ENCODE measurements at places on chromosomes 1 and 21.

- DNase-seq: peak; percentile 90
Observed at GRCh38 chr1:223233410-223234169, 90.5 kb upstream of the TLR5 start.

DNA sequence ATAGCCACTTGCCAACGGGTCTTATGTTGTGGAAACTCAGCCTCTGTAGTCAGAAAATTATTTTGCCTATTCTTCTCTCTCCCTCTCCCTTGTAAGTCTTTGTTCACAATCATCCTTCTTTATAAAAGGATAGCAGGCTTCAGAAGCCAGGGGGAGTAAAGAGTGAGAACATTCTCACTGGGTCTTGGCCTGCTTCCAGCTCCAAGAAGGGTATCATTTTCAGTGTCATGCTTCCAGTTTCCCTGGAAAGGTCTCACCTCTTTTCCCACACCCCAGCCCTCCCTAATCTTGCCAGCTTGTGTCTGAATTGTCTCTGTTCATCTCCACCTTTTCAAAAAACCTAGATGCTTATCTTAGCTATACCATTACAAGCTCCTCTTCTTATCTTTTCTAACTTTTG, 346.2 kb upstream of the LRRC7 start:
- DNase-seq: no peak

DNA sequence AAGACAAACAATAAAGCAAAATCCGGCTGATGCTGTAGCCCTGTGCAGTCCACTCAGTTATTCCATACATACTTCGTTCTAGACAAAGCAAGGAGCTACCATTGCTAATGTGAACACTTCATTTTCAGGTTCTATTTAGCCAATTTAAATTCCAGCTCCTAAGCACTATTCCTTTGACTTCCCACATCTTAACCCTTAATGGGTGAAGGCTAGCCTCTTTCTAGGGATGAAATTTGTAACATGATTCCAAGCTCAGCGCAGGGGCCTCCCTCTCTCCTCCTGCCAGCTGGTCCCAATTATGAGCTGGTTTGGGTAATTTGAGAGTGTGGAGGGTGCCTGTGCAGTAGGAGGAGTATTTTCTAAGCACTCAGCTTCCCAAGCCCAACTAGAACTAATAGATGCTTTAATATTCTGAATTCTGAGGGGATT, 53.9 kb upstream of the PTGFRN start:
- DNase-seq: peak; percentile 86

GRCh38 chr1:55225228-55225627, 10.1 kb upstream of the USP24 start:
- DNase-seq: no peak

DNA sequence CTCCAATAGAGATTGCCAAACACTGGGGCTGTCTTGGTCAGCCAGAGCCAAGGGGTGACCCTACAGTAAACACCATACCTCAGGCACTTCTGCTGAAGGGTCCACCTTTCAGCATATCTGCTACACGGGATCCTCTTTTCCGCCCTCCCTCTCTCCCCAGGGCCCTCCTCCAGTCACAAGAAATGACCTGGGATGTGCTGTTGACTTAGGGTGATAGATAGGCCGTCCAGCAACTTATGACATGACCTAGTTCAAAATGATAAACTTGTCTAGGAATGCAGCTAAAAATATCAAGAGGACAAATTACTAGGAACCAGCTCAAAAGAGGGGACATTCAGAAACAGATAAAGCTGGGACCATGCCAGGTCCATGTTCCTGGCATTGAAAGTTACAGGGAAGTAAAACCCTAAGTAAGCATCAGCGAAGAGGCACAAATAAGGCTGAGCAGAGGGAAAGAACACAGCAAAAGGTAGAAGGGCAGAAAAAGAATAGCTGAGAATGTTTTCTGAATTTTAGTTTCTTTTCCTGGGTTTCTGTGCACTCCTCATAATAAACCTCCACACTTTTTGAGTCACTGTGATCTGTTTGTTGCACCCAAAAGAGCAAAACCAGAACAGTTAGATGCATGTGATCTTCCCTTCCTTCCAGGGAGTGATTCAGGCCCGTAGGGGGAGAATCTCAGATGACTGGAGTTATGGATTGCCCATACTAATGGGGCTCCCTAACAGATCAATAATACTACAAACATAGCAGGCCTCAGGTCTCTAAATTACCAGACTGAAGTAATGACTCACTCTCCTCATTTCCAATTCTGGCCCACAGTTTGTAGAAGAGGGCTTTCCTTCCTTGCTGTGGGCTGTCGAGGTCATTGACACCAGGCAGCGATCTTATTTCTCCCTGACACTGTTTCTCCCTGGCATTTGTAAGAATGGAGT, 48.9 kb upstream of the F3 start:
- DNase-seq: no peak

- peak; percentile 44 for DNase-seq
Observed at GRCh38 chr1:85629532-85629920, 49.0 kb downstream of the CCN1 start.

GRCh38 chr1:17950728-17951127, 156.9 kb upstream of the IGSF21 start:
- DNase-seq: no peak

- DNase-seq: no peak
Observed at GRCh38 chr1:218847089-218847768, 326.4 kb upstream of the LYPLAL1 start.

DNA sequence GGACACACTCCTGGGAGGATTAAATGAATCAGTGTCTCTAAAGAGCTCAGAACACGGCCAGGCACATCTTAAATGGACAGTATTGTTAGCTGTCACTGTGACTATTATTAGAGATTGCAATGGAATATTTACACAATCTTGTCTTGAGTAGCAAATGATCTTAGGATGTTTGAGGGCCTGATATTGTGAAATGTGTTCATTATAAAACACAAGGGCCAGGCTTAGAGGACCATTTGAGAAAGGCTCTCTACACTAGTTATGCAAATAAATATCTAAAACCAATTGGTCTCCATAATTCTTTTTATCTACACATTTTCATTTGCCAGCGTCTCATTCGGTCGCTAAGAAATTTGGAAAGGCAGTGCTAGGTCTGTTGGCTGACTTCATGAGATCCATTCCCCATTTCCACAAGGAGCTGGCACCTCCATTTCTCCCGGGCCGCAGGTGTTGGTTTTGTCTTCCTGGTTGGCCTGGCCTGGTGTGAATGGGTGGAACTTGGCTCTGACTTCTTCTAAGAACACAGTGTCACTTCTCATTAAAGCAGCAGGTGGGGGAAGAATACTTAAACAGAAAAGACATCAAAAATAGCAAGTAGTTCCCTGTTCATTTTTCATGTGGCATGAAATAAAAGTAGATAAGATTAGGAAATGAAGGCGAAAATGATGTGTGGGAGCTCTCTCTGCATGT, 56.0 kb upstream of the PLXNA2 start:
- no peak for DNase-seq

GRCh38 chr1:89945852-89946476, 48.9 kb upstream of the ZNF326 start:
- peak; percentile 47 for DNase-seq

GRCh38 chr21:31446226-31446855, 102.3 kb upstream of the TIAM1 start:
- no peak for DNase-seq

DNA sequence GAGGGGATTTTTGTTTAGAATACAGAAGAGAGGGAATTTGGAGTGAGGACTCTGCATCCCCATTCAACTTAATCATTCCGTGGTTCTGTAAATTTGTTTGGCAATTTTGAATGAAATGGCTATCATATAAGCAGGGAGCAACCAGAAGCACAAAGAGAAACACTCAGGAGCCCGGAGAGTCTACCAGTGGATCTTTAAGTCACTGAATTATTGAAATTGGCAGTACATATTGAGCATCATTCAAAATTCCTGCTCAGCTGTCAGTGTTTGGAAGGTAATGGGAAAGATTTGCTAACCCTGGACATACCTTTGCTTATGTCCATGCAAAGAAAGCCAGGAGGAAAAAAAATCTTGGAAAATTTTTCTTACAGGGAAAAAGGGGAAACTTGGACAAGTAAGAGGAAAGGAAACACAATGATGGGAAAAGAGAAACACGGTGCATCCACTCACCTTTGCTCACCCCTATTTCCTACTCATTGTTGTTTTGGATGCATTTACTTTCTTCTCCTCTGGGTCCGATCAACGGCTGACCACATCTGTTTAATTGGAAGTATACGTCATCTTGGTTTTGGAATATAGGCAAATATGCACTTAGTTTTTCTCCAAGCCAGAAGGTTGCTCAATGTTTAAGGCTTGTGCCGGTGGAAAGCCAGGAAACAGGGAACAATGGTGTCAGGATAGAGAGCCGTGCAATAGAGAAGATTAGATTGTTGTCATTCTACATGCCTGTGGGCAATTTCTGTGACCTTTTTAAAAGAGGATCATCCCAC, 243.0 kb upstream of the LYPLAL1 start:
- DNase-seq: peak; percentile 22

DNA sequence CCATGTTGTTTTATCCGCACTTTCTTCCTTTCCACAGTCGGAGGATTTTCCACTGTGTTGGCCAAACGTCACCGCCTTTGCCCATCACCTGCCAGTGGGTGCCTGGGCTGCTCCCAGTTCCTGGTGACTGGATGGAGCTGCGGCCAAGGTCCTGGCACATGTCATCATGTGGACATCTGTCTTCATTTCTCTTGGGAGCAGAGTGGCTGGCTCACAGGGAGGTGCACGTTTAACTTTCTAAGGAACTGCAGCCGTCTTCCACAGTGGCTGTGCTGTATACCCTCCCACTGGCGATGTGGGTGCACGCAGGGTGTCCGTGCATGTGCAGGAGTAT, 19.5 kb upstream of the RNF223 start:
- DNase-seq: no peak

DNA sequence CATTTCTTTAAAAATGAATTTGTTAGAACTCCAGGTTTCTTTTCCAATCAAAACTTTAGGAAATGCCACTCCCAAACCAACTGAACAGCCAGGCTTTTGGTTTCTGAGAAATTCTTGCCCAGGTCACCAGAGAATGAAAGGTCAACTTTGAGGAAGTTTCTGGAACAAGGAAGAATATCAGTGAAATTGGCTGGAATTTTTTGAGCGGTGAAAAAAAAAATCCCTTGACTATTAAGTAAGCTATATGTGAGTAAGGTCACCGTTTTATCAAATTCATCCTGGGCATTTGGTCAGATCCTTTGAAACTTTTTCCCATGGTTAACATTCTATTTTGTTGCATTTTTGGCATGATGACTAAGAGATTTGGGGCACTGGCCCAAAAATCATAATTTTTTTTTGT, 469.3 kb downstream of the LTN1 start:
- DNase-seq: no peak

Data from astrocyte of the spinal cord (primary cell).